Stimulated activated naive CD8-positive, alpha-beta T cell treated with anti-CD3 and anti-CD28 coated beads, Interleukin-15, amount 100 ng/mL, for 72 hours (primary cell): ENCODE measurements at places on chromosomes 5 and 9.

DNA sequence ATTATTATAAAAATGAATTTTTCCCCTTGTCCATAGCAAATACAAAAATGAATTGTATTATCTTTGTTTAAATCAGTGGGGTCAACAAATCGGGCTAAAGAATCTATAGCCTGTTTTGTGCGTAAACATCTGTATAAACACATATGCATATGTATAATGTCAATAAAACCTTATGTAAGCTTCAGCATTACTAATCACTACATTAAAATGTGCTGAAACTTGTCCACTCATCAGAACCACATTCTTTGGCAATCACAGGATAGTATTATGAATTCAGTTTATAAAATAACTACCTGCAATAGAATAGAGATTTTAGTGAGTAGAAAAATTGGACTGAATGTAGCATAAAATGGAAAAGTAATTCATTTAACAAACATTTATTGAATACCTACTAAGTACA is 30.6 kb downstream of the RGMB start:
- no peak for DNase-seq

GRCh38 chr9:113998525-113999255 is 79.4 kb downstream of the AMBP start:
- DNase-seq, result no peak

GRCh38 chr9:134747951-134748489 is 106.4 kb downstream of the COL5A1 start:
- no peak for DNase-seq

GRCh38 chr9:68437785-68438184 is 81.4 kb downstream of the PGM5 start:
- no peak for DNase-seq

DNA sequence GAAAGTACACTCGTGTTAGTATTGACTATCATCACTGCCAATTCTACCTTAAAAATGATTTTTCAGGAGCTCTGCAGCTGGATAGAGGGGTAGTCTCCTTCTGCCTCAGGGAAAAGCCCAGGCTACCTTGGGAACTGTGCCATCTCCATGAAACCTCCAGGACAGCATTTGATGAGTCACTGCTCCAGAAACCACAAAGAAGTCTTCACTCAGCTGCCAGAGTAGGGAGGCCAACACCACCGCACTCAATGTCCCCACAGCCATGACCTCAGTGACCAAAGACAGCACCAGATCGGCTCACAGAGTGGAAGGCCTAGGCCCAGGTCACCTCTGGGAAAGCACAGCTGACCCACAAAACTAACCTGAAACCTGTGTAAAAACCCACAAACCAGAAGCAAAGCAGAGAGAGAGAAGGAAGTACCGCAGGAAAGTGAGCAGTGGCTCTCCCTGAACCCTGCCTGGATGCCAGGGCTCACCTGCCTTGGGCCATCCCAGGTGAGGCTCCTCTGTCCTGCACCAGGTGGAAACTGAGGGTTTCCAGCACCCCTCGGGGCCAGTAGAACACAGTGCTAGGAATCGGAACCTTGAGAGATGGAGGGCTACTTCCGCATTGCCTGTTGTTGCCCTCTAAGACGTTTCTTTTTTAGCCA is 30.0 kb downstream of the S1PR3 start:
- DNase-seq, result no peak

DNA sequence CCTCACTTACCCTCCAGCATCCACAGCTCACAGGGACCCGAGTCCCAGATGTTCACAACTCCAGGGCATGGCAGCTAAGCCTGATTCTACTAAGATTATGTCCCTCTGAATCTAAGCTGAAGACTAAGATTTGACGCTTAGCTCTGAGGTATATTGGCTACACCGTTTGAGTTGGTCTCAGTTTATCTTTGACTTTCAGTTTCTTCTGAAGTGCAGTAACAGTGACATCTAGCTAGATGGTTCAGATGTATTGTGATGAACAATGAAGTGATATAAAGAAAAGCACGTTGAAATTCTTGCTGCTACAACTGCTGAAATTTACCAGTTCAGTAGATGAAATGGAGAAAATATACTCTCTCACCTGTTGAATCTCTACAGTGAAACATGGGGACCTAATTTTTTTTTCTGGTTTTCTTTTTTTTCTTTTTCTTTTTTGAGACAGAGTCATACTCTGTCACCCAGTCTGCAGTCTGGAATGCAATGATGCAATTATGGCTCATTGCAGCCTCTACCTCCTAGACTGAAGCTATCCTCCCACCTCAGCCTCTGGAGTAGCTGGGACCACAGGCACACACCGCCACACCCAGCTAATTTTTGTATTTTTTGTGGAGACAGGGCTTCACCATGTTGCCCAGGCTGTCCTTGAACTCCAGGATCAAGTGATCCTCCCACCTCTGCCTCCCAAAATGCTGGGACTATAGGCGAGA is 15.7 kb downstream of the RFK start:
- no peak for DNase-seq
